ENCODE measurements at places on chromosomes 1 and 21. TPM values are rescaled to one million over a fixed set of nuclear protein-coding genes. Genes with fewer than 3 reads are reported as not detected.

The EPHX1 gene
- 9.4 TPM for total RNA-seq

The CD1B gene
- total RNA-seq: not detected

The UTS2 gene
- not detected for total RNA-seq

The C1orf56 gene
- 4.1 TPM for total RNA-seq

The LEFTY2 gene
- not detected for total RNA-seq

The SH2D1B gene
- total RNA-seq: not detected

The MYCL gene
- 9.1 TPM for total RNA-seq

The PRAMEF5 gene
- total RNA-seq: not detected

The AUNIP gene
- total RNA-seq: 1.3 TPM

Data from parietal lobe (tissue), 2 donors.